ENCODE measurements at places on chromosomes 13 and 19.

DNA sequence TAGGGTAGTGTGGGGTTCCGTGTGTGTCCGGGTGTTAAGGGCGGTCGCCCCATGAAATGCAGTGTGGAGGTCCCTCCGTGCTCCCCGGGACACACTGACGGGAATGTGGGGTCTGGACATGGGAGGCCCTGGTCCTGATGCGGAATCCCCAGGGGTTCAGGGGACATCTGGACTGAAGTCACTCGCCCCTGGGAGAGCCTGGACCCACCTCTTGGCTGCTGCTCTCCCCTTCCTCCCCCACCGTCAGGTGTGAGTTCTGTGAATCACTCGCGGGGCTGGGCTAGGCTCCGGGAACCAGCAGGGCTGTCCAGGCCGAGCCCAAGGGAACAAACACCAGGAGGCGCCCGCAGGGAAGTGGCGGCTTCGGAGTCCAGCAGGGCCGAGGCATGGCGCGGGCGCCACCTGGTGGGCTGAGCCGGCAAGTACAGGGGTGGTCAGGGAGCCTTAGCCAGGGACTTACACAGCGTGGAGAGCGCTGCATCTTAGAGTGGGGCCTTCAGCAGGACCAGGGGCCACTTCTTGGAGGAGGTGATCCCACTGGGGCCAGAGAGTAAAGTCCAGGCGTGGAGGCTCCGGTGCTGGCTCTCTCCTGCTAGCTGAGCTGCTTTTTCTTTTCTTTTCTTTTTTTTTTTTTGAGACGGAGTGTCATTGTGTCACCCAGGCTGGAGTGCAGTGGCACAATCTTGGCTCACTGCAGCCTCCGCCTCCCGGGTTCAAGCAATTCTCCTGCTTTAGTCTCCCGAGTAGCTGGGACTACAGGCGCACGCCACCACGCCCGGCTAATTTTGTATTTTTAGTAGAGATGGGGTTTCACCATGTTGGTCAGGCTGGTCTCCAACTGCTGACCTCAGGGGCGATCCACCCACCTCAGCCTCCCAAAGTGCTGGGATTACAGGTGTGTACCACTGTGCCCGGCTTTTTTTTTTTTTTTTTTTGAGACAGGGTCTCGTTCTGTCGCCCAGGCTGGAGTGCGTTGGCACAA, 20.1 kb downstream of the WTIP start:
- DNase-seq: no peak

- DNase-seq: no peak
These were observed 5.1 kb downstream of the WIZ start for GRCh38 chr19:15444505-15445226.

GRCh38 chr13:93646245-93646644, 419.6 kb downstream of the GPC6 start:
- DNase-seq: no peak

- no peak for DNase-seq
These were observed 4.8 kb downstream of the FCHO1 start for GRCh38 chr19:17755977-17756670.

GRCh38 chr19:18701250-18701608, 17.7 kb downstream of the CRTC1 start:
- DNase-seq: no peak
